ENCODE measurements at places on chromosomes 1 and 21.

DNA sequence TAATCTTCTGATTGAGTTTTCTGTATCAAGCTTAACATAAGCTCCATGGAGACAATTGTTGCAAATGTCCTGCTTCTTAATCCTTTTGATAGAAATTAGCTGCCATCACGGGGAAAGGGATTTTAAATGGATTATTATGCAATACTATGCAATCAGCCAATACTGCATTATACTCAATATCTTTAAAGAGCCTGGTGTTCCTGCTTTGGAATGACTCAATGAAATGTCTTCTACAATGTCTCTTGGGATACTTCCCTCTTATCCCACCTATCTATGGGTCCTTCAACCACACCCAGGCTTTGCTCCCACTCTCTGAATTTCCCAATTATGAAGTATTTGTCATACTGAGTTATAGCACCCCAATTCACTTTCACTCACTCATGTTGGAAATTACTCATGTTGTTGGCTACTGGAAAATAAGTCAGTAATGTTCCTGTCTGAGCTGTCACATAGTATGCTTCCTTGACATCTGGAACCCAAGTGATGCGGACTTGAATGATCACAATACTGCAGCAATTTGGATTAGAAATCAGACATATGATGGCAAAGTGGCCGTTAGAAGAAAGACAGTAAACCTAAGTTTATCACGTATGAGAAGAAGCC, 85.0 kb downstream of the TPR start:
- DNase-seq = no peak

DNA sequence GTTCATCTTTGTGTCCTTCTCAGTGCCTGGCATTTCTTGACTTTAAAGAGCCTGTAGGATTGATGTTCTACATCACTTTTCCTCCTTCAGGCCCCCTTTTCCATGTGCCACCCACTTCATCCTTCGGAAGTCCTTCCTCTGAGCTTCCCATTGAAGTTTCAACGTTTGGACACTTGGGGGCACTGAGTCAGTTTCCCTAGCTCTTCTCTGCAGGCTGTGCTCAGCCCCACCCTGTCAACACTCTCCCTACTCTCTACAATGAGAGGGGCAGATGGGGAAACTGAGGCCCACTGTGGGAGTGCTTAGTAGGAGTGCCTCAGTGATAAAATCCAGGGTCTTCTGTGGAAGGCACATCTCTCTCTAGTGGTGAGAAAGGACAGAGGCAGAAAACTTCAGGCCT, 11.9 kb downstream of the KCNJ10 start:
- DNase-seq = no peak

DNA sequence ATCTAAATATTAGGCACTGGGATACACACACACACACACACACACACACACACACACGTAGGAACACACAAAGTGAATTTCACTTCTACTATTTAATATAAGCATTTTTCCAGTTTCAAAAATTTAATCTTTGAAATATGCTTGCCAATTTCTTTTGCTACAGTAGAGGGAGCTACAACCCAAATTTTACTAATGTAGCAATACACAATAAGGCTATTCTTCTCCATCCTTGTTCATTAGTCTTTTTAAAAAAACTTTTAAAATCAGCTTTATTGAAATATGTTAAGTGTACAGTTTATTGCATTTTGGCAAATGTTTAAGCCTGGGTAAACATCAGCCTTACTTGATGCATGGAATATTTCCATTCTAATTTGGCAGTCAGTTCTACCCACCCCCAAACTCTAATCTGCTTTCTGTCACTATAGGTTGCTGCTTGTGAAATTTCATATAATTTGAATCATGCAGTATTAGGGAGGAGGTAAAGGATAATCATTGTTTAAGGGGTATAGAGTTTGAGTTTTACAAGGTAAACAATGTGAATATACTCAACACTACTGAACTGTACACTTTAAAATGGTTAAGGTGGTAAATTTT, 93.0 kb upstream of the TENT5C start:
- DNase-seq = peak; percentile 4

DNA sequence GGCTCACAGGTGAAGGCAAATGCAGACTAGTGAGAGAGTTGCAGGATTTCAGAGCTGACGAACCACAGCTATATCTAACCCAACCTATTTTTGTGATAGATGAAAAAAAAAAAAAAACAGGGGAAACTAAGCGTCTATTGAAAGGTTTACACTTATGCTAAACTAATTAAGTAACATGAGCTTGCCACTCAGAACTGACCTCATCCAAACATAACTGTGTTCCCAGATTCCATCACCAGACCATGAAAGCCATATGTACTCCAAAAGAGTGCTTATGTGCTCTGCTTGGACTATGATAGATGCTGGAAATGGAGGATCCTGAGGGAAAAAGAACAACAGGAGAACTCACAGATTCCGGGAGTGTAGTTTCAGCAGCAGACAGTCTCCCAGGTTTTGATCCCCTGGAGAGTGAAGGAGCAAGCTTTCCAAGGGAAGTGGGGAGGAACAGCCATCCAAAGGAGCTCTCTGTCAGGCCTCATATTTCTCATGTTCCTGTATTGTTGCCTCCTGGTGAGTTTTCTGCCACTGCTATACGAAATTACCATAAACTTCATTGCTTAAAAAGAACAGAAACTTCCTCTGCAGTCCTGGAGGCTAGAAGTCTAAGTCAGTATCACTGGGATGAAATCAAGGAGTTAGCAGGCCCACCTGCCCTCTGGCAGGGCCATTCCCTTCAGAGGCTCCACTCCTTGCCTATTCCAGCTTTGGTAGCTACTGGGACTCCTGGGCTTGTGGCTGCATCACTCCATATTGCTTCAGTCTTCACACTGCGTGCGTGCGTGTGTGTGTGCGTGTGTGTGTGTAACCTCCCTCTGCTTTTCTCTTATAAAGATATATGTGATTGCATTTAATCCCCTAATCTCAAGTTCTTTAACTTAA, 38.1 kb downstream of the NIBAN1 start:
- DNase-seq = no peak

DNA sequence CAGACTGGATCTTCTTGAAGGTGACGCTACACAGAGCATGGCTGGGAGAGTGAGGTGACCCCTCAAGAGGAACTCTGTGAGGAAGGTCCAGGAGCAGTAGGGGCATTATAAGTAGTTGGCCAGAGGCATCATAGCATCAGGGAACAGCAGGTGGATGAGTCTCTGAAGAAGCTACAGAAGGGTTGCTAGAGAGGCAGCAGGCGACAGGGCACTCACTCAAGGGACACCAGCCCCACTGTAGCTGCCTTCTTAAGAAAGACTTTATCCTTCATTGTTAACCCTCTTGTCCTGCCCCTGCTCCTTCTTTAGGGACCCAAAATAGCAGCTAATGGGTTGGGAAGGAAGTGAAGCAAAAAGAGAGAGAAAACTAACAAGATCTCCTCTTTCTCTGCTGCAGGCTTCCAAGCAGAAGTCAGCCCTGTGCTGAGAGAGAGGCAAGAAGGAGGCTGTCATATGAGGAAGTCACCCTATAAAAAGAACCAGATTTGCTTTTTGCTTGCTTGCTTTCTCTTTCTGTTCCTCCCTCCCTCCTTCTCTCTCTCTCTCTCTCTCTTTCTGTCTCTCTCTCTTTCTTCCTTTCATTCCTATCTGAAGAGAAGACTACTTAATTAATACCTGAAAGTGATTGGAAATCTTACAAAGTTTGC, 7.7 kb upstream of the CD5L start:
- no peak for DNase-seq

DNA sequence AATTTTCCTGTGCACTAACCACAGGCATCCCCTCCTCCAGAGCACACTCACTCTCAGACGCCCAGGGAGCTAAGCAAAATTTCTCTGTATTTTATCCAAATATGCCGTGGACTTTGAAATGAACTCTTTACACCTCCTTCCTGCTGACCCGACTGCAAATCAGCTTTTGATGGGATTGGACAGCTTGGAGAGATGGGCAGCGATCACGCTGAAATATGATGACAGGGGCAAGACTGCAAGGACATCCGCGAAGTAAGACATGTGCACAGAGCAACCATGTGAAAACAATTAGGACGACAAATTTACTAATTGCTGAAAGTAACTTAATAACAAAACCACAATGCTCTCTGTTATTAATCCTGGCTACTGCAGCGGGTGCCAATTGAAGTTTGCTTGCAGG, 64.6 kb upstream of the CLDN14 start:
- DNase-seq = no peak

- no peak for DNase-seq
These were observed 191.7 kb upstream of the ESRRG start for GRCh38 chr1:216914974-216915373.

DNA sequence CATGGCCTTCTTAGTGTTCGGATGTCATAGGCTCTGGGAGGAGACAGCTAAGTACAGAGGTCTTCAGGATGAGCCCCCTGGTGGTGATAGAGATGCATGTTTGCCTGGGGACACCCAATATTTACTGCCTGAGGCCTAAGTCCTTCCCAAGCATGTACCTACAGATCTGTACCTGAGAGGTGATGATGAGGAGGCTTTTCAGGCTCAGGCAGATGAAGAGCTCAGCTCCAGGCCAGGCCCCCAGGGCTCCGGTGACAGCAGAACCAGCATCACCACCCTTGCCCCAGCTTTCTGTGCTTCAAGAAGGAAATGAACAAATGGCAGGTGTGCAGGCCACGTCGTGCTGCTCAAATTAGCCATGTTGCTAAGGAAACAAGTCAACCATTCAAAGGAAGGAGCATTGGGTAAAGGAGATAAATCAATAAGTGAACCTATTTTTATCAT, 21.1 kb downstream of the CACNA1E start:
- no peak for DNase-seq

DNA sequence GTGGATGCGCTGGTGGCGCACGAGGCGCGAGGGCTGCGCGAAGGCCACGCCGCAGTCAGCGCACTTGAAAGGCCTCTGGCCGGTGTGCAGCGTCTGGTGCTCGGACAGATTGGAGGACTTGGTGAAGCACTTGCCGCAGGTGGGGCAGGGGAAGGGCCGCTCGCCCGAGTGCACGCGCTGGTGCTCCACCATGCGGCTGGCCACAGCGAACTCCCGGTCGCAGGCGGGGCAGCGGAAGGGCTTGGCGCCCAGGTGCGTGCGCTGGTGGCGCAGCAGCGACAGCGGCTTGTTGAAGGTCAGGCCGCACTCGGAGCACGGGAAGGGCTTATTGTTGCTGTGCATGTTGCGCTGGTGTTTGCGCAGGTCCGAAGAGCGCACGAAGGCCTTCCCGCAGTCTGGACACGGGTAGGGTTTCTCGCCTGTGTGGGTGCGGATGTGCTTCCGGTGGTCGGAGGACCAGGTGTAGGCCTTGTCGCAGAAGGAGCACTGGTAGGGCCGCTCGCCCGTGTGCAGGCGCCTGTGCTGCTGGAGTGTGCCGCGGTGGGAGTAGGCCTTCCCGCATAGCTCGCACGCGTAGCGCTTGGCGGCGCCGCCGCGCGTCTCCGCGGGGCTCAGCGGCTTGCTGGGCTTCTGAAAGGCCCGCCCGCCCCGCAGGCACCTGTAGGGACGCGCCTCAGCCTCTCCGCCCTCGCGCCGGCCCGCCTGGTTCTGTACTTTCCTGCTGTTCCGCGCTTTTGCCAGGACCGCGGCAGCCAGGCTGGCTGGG, 4.7 kb downstream of the ZNF648 start:
- no peak for DNase-seq

- DNase-seq = no peak
These were observed 25.2 kb upstream of the TTC22 start for GRCh38 chr1:54826226-54826816.

GRCh38 chr1:169795687-169796086, 980 bp upstream of the METTL18 start:
- DNase-seq = no peak

DNA sequence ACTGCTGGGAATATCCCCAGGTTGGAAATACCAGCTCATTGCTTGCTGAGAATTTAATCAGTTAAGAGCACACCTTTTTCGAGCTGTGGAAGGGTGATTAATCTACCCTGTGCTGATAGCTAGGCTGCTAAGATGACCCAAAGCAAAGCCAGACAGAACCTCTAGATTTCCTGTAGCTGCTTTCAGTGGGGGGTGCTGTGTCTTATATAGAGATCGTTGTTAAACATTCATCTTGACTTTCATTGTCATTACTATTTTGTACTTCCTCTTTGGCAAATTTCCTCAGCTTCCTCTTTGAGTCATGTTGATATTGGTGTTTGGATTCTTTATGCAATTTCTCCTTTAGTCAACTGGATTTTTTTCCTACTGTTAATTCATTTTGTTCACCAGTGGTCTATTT, 155.3 kb downstream of the DISC1 start:
- no peak for DNase-seq

- no peak for DNase-seq
These were observed 48.5 kb upstream of the SCYL3 start for GRCh38 chr1:169941982-169942830.

Data from NCI-H2171 (cell line).